ENCODE measurements at places on chromosomes 6 and 20. TPM values are rescaled to one million over a fixed set of nuclear protein-coding genes. Genes with fewer than 3 reads are reported as not detected.

The IL17A gene
- not detected for polyA plus RNA-seq

The OR2J1 gene
- polyA plus RNA-seq: not detected

The GSTA3 gene
- not detected for polyA plus RNA-seq

The KCNS1 gene
- polyA plus RNA-seq: 0.28 TPM

The ID4 gene
- polyA plus RNA-seq: 89.2 TPM

The IPCEF1 gene
- 1.2 TPM for polyA plus RNA-seq

The SYCP2 gene
- polyA plus RNA-seq: 1.2 TPM

The TSHZ2 gene
- polyA plus RNA-seq: 1.1 TPM

The COL21A1 gene
- polyA plus RNA-seq: 36.2 TPM

The CTAGE9 gene
- polyA plus RNA-seq: not detected

The NRM gene
- polyA plus RNA-seq: 17.2 TPM

The MYBL2 gene
- 19.4 TPM for polyA plus RNA-seq

GRCh38 chr6:79070206-79070825 is 7.7 kb downstream of the PHIP start:
- H3K4me1 ChIP-seq: peaks cover 9% of the 10 kb centered on the region
- no peak overlapping the region for H3K27ac ChIP-seq
- no peaks in the 10 kb centered on the region for H3K36me3 ChIP-seq
- H3K27me3 ChIP-seq: no peaks in the 10 kb centered on the region
- H3K4me3 ChIP-seq: no peak overlapping the region

GRCh38 chr20:23135449-23136420 is 49.6 kb upstream of the CD93 start:
- H3K27me3 ChIP-seq: no peaks in the 10 kb centered on the region
- H3K36me3 ChIP-seq: no peaks in the 10 kb centered on the region
- DNase-seq: no peak

GRCh38 chr6:37054580-37054979 is 49.1 kb downstream of the FGD2 start:
- no peak overlapping the region for H3K27ac ChIP-seq
- DNase-seq: no peak
- no peaks in the 10 kb centered on the region for H3K36me3 ChIP-seq
- H3K27me3 ChIP-seq: no peaks in the 10 kb centered on the region
- H3K4me3 ChIP-seq: no peak overlapping the region

DNA sequence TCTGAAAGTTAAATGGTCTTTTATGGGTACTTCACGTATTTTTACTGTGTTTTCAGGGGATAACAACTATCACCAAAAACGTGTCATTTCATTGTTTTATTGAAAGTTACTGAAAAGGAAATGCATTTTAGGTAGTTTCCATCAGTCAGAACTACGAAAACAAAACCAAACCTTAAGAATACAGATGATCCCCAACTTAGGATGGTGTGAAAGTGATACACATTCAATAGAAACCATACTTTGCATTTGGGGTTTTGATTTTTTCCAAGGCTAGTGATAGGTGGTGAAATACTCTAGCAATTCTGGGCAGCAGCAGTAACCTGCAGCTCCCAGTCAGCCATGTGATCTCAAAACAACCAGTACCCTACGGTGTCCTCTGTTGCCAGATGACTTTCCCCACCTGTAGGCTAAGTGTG is 25.9 kb upstream of the EFHC1 start:
- H3K27ac ChIP-seq: no peak overlapping the region
- no peak overlapping the region for H3K4me3 ChIP-seq
- no peaks in the 10 kb centered on the region for H3K36me3 ChIP-seq
- H3K4me1 ChIP-seq: peaks cover 16% of the 10 kb centered on the region
- no peak for DNase-seq

DNA sequence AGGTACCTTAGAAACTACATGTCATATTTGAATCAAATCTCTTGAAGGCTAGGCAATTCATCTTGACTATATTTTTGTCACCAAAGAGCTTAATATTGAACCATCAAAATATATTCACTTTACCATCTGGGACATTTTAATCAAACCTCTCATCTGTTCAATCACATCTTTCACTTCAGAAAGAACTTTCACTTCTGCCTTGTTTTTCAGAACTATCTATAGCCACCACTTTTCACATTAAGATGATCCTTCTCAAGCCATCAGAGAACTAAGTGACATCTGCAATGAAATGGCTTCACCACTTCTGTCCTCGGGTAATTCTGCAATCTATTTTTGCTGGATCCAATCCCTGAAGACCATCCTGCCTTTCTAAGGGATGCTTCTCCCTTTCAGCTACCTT is 57.8 kb downstream of the OR2B2 start:
- H3K4me1 ChIP-seq: no peaks in the 10 kb centered on the region
- H3K27ac ChIP-seq: no peak overlapping the region
- no peaks in the 10 kb centered on the region for H3K27me3 ChIP-seq

DNA sequence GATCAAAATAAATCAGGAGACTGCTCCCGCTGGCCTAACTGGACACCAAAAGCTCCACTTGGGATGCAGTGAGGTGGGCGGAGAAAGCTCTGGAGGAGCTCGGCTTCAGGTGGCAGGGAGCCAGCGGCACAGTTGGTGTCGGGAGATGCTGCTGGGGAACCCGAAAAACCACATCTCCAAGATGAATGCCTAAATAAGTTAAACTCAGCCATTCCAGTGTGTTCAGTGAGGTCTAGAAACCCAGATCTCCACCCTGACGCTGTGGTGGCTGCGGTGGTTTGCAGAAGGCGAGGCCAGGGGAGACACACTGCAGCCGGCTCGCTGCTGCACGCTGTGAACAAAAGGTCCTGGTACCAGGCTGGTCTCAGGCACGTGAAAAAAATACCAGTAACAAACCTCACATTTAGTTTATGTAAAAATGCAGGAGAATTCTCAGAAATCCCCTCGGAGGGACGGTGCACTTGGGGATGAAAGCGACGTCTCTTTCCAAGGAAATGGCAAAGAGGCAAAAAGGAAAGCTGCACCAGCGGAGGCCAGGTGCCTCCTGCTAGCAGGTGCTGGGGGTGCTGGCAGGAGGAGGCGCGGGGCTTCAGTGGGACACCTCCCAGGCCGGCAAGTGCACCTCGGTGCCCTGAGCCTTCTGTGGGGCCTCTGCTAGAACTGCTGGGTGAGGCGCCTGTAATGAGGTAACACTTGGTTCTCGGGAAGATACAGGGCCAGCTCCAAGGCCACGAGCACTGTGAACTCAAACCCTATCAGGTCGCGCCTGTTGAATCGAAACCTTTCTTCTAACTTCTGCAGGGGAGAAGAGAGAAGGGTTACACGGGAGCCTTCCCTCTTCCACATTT is 3.6 kb downstream of the RPS21 start:
- no peak overlapping the region for H3K4me3 ChIP-seq
- no peaks in the 10 kb centered on the region for H3K27me3 ChIP-seq
- H3K27ac ChIP-seq: no peak overlapping the region
- H3K36me3 ChIP-seq: peaks cover 7% of the 10 kb centered on the region

GRCh38 chr6:37104824-37105147 is 65.2 kb upstream of the PIM1 start:
- H3K27me3 ChIP-seq: no peaks in the 10 kb centered on the region
- H3K27ac ChIP-seq: peak overlapping the region; percentile 78
- no peak for DNase-seq
- H3K4me3 ChIP-seq: no peak overlapping the region
- H3K4me1 ChIP-seq: peaks cover 47% of the 10 kb centered on the region

DNA sequence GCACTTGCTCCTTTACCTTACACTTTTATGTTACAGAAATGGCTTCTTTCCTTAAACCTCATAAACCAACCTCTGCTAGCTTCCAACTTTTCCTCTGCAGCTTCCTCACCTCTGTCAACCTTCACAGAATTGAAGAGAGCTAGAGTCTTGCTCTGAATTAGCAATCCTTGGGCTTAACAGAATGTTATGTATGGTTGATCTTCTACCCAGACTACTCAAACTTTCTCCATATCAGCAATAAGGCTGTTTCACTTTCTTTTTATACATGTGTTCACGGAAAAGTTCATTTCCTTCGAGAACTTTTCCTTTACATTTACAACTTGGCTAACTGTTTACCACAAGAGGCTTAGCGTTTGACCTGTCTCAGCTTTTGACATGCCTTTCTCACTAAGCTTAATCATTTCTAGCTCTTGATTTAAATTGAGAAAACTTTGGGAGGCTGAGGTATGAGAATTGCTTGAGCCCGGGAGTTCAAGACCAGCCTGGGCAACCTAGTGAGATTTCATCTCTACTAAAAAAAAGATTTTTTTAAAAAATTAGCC is 207.3 kb downstream of the BMP7 start:
- H3K27me3 ChIP-seq: peaks cover 11% of the 10 kb centered on the region
- H3K4me1 ChIP-seq: no peaks in the 10 kb centered on the region
- no peak overlapping the region for H3K27ac ChIP-seq

GRCh38 chr20:40673442-40673841 is 15.6 kb downstream of the MAFB start:
- H3K4me1 ChIP-seq: peaks cover 13% of the 10 kb centered on the region
- H3K4me3 ChIP-seq: no peak overlapping the region
- no peak overlapping the region for H3K27ac ChIP-seq
- peaks cover 10% of the 10 kb centered on the region for H3K27me3 ChIP-seq
- no peaks in the 10 kb centered on the region for H3K36me3 ChIP-seq

DNA sequence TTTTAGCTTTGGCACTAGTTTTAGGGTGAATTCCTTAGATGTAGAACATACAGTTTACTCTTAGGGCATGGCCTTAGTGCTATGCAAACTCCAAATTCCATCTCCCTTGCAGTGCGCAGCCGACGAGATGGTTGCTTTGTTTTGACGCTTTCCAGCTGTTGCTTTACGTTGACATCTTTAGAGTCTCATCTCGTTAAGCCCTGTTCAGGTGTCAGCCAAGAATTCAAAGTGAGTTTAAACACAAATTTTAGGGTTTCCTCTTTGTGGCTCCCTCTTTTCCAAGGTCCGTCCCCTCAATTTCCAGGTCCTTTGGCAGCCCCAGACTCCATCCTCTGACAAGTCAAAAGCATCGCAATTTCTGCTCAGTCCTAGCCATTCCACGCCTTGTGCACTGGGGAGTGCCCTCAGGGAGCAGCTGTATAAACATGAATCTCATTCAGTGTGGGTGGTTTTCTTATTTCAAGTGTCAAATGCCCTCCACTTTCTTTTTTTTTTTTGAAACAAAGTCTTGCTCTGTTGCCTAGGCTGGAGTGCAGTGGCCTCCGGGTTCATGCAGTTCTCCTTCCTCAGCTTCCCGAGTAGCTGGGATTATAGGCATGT is 14.1 kb upstream of the MAK start:
- no peak overlapping the region for H3K27ac ChIP-seq
- no peaks in the 10 kb centered on the region for H3K27me3 ChIP-seq
- no peak for DNase-seq
- no peaks in the 10 kb centered on the region for H3K36me3 ChIP-seq

DNA sequence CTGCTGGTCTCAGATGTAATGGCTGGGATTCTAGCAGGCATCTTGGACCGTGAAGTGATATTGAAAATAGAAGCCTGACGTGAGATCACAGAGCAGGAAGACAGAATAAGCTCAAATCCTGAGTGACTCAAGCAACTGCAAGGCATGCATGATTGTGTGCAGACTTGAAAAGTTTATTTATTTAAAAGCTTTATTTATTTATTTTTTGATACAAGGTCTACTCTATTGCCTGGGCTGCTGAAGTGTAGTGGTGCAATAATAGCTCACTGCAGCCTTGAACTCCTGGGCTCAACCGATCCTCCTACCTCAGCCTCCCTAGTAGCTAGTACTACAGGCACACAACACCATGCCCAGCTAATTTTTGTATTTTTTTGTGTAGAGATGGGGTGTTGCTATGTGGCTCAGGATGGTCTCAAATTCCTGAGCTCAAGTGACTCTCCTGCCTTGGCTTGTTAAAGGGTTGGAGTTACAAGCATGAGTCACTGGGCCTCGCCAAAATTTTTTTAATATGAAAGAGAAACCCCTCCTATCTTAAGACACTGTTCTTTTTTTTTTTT is 40.1 kb upstream of the RNF144B start:
- H3K36me3 ChIP-seq: no peaks in the 10 kb centered on the region
- no peak overlapping the region for H3K27ac ChIP-seq
- H3K27me3 ChIP-seq: no peaks in the 10 kb centered on the region
- no peaks in the 10 kb centered on the region for H3K4me1 ChIP-seq
- no peak for DNase-seq

DNA sequence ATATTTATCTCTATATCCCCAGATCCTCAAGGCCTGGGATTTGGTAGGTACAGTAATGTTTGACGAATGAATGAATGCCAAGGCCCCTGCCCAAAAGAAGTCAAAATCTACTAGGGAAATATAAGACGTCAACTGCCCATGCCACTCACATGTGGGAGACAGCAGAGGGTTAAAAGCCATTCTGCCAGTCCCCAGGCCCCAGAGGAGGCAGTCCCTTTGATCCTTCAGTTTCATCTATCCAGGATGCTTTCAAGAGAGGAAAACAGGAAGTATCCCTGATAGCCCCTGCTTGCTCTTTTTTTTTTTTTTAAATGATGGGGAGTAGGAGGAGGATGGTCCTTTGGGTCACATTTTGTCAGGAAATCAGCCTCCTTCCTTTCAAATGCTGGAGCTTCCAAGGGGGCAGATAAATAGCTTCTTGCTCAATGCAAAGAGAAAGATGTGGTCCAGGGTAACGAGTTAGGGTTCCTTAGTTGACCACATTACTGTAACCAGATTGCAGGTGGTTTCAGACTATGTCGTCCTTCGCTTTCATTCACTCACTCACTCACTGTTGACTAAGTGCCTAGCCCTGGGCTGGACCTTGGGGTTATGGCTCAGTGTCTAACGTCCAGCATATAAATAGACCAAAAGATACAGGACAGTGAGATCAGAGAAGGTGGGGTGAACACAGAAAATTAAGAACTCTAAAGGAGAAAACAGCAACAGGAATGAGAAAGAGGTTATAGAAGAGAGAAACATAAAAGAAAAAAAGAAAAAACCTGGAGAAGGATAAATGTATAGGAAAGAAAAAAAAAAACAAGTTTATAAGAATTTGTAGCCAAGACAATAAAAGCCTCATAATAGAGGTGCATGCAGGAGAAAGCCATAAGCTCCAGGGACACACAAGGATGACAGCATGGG is 64.6 kb upstream of the PIM1 start:
- peak overlapping the region; percentile 78 for H3K27ac ChIP-seq
- H3K4me1 ChIP-seq: peaks cover 53% of the 10 kb centered on the region
- H3K4me3 ChIP-seq: no peak overlapping the region
- H3K27me3 ChIP-seq: no peaks in the 10 kb centered on the region

- no peak overlapping the region for H3K27ac ChIP-seq
- peak; percentile 45 for DNase-seq
- H3K27me3 ChIP-seq: no peaks in the 10 kb centered on the region
- no peak overlapping the region for H3K4me3 ChIP-seq
- H3K36me3 ChIP-seq: no peaks in the 10 kb centered on the region
- peaks cover 3% of the 10 kb centered on the region for H3K4me1 ChIP-seq
Measured at GRCh38 chr6:125906158-125906998, 50.2 kb upstream of the HINT3 start.

- H3K27me3 ChIP-seq: no peaks in the 10 kb centered on the region
- no peaks in the 10 kb centered on the region for H3K36me3 ChIP-seq
- H3K4me1 ChIP-seq: no peaks in the 10 kb centered on the region
- no peak overlapping the region for H3K4me3 ChIP-seq
- DNase-seq: no peak
Measured at GRCh38 chr6:13044896-13045295, 283.4 kb downstream of the TBC1D7 start.

GRCh38 chr20:45538209-45538799 is 978 bp downstream of the WFDC6 start:
- no peaks in the 10 kb centered on the region for H3K4me1 ChIP-seq
- H3K36me3 ChIP-seq: no peaks in the 10 kb centered on the region
- H3K27me3 ChIP-seq: peaks cover 17% of the 10 kb centered on the region

- no peak overlapping the region for H3K27ac ChIP-seq
- H3K36me3 ChIP-seq: no peaks in the 10 kb centered on the region
- H3K4me1 ChIP-seq: no peaks in the 10 kb centered on the region
- no peak overlapping the region for H3K4me3 ChIP-seq
- no peaks in the 10 kb centered on the region for H3K27me3 ChIP-seq
Measured at GRCh38 chr6:137156650-137157049, 16.8 kb downstream of the IL22RA2 start.

- no peaks in the 10 kb centered on the region for H3K36me3 ChIP-seq
- no peak overlapping the region for H3K27ac ChIP-seq
- no peaks in the 10 kb centered on the region for H3K4me1 ChIP-seq
- DNase-seq: no peak
- no peaks in the 10 kb centered on the region for H3K27me3 ChIP-seq
Measured at GRCh38 chr6:3277251-3277650, 18.5 kb downstream of the PSMG4 start.

All from hepatocyte (in vitro differentiated cells).